Activated CD4-positive, CD25-positive, alpha-beta regulatory T cell treated with anti-CD3 and anti-CD28 coated beads, Interleukin-2, amount 50 U/mL, for 24 hours (primary cell): ENCODE measurements at places on chromosomes 2 and 18.

- no peak for ATAC-seq
These were observed 107.4 kb downstream of the NOL4 start for GRCh38 chr18:34117319-34117718.

DNA sequence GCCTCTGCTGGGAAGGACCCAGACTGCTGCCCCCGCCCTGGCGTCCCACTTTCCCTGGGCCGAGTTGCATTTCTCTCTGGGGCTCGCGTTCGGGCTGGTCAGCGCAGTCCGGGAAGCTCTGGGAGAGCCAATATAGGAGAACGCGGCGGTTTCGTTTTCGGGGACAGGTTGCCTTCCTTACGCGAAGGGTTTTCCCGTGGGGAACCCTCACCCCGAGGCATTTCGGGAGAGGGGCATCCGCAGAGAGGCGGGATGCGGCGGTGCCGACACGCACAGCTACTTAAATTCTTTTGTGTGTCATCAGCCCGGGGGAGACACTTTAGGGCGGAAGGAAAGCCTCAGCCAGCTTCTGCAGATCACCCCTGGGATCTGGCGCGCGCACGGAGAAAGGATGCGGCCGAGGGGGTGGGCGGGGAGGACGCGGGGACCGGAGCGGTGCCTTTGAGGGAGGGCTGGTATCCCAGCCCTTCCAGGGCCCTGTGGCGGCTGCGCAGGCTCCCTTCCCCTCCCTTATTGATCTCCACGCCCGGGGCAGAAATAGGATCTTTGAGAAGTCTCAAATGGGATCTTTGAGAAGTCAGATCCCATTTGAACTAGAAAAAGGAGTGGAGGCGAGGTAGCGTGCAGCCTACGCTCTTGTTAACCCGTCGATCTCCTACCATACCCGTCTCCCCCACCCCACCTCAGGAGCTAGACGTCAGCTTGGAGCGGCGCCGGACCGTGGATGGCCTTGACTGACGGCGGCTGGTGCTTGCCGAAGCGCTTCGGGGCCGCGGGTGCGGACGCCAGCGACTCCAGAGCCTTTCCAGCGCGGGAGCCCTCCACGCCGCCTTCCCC, 1.2 kb downstream of the GATA6 start:
- ATAC-seq = no peak

- ATAC-seq = no peak
These were observed 385.1 kb upstream of the POU3F3 start for GRCh38 chr2:104468846-104469245.

DNA sequence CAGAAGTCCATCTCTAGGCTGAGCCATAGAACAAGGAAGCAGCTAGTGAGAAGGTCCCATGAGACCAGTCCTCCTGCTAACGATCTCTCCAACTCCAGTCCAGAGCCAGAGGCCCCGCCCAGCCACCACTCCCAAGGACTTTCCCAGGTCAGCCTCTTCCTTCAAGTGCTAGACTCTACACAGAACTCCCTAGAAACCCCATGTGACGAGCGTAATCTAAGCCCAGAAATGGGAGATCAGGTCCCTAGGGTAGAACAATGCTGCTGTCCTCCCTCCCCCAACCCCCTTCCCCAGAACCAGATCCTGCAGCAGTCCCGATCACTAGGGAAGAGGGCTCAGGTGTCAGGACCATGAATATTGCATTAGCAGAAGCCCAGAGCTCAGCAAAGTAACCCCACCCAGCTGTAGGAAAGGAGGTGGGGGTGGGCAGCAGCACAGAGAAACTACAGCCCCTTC, 6.9 kb downstream of the DCTN1 start:
- no peak for ATAC-seq

DNA sequence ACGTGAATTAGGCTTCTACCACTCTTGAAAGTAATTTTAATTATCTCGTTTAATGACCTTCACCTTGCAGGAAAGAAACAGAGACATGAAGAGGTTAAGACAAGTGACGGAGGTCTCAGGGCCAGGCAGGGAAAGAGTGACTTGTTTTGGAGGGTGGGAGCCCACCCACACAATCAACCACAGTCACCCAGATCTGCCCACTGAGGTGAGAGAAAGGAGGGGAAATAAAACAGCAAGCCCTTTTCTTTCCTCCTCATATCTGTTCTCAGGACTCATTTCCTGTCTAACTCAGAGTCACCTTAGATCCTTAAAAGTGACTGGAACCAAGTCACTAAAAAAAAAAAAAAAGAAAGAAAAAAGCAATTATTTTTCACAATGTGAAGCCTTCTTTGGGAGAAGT, 26.8 kb downstream of the ATP8B1 start:
- no peak for ATAC-seq

DNA sequence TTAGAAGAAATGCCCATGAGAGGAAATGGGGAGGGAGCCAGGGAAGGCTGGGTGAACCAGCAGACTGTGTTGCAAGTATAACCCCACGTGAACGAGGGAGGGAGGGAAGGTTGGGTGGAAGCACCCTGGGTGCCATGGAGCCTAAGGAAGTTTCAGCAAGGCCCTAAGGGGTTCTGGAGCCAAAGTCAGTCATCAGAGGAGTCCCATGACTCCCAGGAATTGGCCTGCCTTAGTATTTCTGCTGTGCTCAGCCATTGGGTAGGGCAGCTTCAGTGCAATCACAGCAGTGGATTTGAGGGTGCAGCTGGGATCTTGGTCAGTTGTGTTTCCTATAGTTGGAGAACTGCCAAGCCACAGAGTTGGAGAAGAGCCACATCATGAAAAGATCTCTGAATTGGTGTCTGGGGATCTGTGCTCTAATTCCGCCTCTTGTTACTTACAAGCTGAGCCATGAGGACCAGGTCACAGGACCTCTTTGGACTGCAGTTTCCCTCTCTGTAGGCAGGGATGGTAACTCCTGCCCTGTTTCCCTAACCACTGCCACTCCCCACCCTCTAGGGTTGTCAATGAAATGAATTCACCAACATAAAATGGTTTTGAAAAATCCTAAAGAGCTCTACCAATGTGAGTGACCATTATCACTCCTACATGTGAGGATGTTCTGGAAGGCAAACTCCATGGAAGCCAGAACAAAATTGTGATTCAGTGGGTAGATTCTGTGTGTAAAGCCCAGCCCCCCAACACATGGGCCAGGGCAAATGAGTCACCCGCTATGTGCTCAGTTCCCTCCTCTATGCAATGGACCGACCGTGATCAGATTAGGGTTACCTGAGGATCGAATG, 108.9 kb downstream of the CLIP4 start:
- ATAC-seq = no peak

- ATAC-seq = no peak
These were observed 1411.8 kb downstream of the LRP1B start for GRCh38 chr2:140718999-140719398.
